ENCODE measurements at places on chromosomes 5 and 9.

GRCh38 chr9:134112561-134112960, 23.3 kb upstream of the WDR5 start:
- no peak for DNase-seq

GRCh38 chr5:101608322-101608721, 687.8 kb downstream of the SLCO4C1 start:
- no peak for DNase-seq

- DNase-seq: no peak
Measured at GRCh38 chr5:35218981-35219380, 11.3 kb downstream of the PRLR start.

- DNase-seq: no peak
Measured at GRCh38 chr9:70588381-70588780, 173.9 kb upstream of the KLF9 start.

DNA sequence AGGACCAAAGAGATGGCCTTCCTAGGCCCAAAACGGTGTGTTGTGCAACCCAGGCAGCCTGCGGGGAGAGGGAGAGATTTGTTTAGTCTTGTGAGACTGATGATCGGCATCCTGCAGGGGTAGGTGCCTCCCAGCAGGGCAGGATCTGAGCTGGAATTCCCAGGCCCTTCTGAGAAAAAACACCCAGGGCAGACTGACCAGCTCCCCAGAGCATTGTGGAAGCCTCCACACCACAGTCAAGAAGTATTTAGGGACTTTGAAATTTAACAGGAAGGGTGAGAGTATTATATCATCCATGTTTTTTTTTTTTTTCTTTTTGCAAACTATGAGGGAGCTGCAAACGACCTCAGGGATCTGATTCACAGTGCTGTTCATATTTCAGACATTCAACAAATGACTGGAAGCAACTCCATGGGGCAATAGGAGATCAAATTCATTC, 104.5 kb upstream of the LHFPL2 start:
- DNase-seq: no peak

GRCh38 chr5:119578937-119579336, 50.4 kb upstream of the FAM170A start:
- DNase-seq: no peak

GRCh38 chr9:26579056-26579455, 313.5 kb downstream of the CAAP1 start:
- DNase-seq: no peak

GRCh38 chr9:15329539-15330109, 22.6 kb upstream of the TTC39B start:
- no peak for DNase-seq

DNA sequence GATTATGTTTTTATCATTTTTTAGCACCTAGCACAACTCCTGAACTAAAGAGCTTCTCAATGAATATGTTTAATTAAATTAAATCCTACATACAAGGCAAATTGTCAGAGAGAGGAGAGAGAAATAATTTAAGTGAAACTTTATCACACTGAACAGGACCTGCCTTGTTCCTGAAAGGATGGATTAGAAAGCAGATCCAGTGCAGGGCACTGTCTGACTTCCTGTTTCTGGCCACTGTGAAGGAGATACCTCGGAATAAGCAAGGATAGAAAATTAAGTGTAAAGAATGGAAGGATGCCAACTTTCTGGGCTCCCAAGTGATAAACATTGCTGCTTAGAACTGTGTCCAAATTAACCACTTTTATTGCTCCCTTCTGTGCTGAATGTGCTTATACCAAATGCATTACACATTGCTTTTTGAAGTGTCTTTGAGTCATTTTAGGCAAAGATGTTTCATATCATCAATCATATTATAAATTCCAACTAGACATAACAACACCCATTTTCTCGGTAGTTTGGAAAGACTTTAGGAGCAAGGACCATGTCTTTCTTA, 89.1 kb upstream of the SPDL1 start:
- DNase-seq: no peak

DNA sequence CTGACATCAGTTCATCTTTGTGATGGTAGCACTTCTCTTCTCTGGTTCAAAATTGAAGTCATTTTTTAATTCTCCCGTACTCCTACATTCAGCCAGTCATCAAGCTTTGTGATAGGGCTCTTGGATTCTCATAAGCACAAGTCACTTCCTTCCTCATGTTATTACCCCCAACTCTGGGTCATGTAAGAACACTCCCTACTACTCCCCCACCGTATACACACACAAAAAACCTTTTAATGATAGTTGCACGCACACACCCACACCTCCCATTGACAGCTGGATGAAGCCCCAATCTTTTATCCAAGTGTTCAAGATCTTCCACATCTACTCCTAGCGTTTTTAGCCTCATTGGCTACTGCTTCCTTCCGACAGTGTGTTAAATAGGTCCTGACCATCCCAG, 16.8 kb downstream of the KDM3B start:
- no peak for DNase-seq

GRCh38 chr5:103441523-103441922, 121.1 kb downstream of the NUDT12 start:
- DNase-seq: no peak

DNA sequence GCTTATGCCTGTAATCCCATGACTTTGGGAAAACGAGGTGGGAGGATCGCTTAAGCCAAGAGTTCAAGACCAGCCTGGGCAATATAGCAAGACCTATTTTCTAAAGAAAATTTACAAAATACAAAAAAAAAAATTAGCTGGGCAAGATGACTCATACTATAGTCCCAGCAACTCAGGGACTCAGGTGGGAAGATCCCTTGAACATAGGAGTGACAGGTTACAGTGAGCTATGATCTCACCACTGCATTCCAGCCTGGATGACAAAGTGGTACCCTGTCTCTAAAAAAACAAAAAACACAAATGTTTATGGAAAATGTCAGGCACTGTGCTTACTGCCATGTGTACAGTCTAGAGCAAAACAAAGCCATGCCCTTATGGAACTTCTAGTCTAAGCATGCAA, 823.3 kb upstream of the DMAC1 start:
- DNase-seq: no peak

DNA sequence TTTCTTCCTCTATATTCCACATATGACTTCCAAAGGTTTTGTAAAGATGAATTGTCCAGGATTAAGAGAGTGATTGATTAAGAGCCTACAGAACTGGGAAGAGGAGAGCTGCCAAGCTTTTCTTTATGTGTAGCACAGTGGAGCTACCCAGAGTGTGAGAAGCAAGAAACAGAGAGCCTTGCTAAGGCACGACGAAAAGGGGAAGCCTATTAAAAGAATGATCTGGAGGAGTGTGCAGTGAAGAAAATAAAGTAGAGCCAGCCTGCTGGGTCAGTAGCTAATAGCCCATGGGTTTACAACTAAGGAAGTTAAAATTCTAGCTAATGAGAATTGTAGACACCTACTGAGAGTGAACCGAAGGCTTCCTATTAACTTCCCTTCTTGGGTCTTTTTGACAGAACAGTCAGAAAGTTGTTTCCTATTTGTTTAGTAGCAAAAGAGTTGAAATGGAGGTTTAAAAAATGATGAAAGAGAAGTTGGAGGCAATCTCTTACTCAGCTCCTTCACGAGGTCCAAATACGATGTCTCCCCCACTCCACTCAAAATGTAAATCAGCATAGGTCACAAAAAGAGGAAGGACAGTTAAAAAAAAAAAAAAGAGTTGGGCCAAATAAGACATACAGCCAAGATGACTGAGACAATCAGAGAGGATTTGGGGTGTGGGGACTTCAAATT, 957 bp upstream of the PRR16 start:
- DNase-seq: no peak

GRCh38 chr9:126502417-126503332, 111.1 kb upstream of the LMX1B start:
- DNase-seq: no peak

DNA sequence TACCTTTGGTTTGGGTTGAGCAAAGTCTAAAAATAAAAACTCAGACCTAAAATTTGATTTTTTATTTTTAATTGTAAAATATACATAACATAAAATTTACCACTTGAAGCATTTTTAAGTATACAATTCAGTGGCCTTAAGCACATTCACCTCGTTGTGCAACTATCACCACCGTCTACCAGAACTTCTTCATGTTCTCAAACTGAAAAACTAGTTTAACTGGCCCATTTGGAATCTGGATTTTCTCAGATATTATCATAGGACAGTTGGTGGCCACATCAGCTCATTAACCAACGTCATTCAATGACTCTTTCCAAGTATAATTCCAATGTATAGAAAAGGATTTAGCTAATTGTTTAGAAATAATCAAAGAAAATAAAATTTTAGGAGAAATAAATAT, 319.3 kb downstream of the TLE1 start:
- no peak for DNase-seq

- no peak for DNase-seq
Measured at GRCh38 chr9:98132158-98132557, 13.1 kb upstream of the TRIM14 start.

DNA sequence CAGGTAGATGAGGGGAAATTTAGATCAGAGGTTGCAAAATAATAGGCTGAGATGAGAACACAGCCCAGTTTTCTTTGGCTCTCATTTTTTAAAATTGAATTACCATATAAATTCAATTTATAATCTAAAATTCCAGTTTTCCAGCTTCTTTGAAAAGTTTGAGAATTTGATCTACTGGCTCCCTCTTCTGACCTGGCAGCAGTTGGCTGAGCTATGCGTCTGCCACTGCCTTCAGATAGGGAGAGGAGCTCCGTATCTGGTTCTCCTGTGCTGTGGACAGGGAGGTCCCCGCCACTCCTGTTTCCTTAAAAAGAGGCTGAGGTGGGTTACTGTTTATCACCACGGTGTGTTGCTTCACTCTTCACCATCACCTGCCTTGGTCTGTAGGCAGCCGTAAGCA, 103.7 kb downstream of the ARHGAP26 start:
- DNase-seq: no peak
